Prostate gland (tissue), 2 donors: ENCODE measurements at places on chromosomes 13 and 19. TPM values are rescaled to one million over a fixed set of nuclear protein-coding genes. Genes with fewer than 3 reads are reported as not detected.

DNA sequence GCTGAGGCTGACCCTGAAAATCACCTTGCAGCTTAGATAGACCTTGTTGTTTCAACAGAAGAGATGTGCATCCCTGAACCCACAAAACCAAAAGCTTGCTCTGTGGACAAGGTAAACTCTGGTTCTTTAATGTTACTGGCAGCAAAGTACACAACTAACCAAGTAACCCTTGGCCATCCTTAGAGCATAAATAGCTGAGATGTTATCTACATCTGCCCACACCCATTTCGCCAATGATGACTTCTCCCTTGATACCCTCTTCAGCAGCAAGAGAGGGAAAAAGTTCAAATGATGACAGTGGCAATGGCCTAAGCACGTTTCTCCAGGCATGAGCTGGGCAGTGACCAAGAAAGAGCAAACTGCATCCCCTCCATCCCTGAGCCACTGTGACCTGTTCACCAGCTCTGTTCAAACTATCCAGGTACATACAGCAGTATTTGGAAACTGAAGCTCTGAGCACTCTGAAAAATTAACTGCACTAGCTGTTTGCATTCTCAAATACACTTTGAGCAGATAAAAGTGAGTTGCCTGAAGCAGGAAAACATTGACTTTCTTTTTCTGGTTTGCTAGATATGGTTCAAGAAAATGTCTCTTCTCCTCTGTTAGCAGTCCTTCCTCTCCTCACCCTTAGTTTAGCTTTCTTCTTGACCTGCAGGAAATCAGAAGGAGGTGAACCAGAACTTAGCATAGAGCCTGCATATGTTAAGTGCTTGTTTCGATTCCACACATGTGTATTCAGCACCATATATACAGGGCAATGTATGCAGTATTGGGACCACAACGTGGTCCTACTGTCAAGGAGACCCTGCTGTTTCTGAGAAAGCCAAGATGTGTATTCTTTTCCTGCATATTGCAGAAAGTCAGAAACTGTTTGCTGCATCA is 231.7 kb downstream of the FOXO1 start:
- no peak overlapping the region for H3K27ac ChIP-seq
- H3K27me3 ChIP-seq = no peaks in the 10 kb centered on the region
- no peaks in the 10 kb centered on the region for H3K36me3 ChIP-seq

DNA sequence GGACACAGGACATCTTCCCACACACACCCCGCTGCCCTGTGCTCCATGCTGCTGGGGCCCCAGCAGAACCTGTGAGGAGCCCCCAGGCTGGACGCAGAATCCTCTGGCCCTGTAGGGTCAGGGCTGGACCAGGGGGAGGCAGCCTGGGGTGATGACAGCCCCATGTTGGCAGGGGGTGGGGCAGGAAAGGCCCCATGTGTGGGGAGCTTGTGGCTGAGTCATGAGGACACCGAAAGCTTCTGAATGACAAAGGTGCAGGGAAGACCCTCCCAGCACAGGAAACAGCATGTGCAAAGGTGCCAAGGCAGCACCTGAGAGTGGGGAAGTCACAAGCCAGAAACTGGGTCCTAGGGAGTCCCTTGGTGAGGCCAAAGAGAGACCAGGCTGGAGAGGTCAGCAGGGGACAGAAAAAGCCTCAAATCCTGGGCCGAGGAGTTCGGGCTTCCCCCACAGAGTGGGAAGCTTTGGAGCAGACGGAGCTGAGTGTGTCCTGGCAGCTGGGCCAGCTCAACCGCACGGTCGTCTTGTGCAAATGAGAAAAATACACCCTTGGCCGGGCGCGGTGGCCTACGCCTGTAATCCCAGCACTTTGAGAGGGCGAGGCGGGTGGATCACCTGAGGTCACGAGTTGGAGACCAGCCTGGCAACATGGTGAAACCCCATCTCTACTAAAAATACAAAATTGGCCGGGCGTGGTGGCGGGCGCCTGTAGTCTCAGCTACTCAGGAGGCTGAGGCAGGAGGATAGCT is 17.5 kb downstream of the ATP8B3 start:
- no peak overlapping the region for H3K27ac ChIP-seq
- DNase-seq = no peak
- no peaks in the 10 kb centered on the region for H3K36me3 ChIP-seq
- H3K4me3 ChIP-seq = no peak overlapping the region

GRCh38 chr13:33671560-33671959 is 146.4 kb upstream of the RFC3 start:
- H3K27ac ChIP-seq = no peak overlapping the region
- H3K4me3 ChIP-seq = no peak overlapping the region
- H3K27me3 ChIP-seq = no peaks in the 10 kb centered on the region
- no peak for DNase-seq

DNA sequence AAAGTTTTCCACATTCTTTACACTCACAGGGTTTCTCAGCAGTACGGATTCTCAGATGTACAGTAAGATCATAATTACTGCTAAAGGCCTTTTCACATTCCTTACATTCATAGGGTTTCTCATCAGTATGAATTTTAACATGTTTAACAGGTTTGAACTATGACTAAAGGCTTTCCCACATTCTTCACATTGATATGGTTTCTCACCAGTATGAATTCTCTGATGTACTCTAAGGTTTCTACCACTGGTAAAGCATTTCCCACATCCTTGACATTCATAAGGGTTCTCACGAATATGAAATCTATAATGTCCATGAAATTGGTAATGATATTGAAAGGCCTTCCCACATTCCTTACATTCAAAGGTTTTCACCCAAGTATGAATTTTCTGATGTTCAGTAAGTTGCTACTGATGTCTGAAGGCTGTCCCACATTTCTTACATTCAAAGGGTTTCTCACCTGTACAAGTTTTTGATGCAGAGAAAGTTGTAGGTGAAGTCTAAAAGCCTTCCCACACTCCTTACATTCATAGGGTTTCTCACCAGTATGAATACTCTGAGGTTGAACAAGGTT is 22.0 kb downstream of the ZNF780B start:
- H3K27ac ChIP-seq = no peak overlapping the region
- no peak overlapping the region for H3K4me3 ChIP-seq
- no peaks in the 10 kb centered on the region for H3K36me3 ChIP-seq

- H3K36me3 ChIP-seq = no peaks in the 10 kb centered on the region
- no peaks in the 10 kb centered on the region for H3K4me1 ChIP-seq
- H3K27me3 ChIP-seq = no peaks in the 10 kb centered on the region
- H3K4me3 ChIP-seq = no peak overlapping the region
- no peak for DNase-seq
Measured at GRCh38 chr13:95492044-95492801, 60.3 kb upstream of the CLDN10 start.

DNA sequence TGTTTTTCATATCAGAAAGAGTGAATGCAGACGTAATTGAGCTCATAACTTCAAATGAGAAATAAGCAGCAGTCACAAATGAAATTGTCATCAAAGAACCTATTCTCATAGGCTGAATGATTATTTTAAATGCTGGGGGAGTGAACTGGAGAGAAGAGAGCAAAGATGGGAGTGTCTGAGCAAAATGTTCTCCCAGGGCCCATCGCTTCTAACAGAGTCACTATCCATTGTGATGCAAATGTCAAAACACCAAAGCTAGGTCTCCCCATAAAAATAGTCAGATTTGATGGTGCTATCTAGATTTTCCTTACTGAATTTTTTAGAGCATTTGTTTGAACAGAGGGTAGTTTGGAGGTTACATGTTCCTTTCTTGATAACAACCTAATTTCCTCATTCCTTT is 278.7 kb downstream of the PCDH9 start:
- no peak overlapping the region for H3K4me3 ChIP-seq
- H3K36me3 ChIP-seq = no peaks in the 10 kb centered on the region

GRCh38 chr19:41847351-41848105 is 2.7 kb downstream of the DMRTC2 start:
- no peak for DNase-seq
- H3K27me3 ChIP-seq = no peaks in the 10 kb centered on the region
- no peak overlapping the region for H3K4me3 ChIP-seq
- no peaks in the 10 kb centered on the region for H3K4me1 ChIP-seq
- no peaks in the 10 kb centered on the region for H3K36me3 ChIP-seq

GRCh38 chr19:15962319-15962718 is 13.5 kb downstream of the OR10H4 start:
- no peak overlapping the region for H3K4me3 ChIP-seq
- H3K36me3 ChIP-seq = no peaks in the 10 kb centered on the region
- no peak overlapping the region for H3K27ac ChIP-seq
- H3K4me1 ChIP-seq = no peaks in the 10 kb centered on the region

DNA sequence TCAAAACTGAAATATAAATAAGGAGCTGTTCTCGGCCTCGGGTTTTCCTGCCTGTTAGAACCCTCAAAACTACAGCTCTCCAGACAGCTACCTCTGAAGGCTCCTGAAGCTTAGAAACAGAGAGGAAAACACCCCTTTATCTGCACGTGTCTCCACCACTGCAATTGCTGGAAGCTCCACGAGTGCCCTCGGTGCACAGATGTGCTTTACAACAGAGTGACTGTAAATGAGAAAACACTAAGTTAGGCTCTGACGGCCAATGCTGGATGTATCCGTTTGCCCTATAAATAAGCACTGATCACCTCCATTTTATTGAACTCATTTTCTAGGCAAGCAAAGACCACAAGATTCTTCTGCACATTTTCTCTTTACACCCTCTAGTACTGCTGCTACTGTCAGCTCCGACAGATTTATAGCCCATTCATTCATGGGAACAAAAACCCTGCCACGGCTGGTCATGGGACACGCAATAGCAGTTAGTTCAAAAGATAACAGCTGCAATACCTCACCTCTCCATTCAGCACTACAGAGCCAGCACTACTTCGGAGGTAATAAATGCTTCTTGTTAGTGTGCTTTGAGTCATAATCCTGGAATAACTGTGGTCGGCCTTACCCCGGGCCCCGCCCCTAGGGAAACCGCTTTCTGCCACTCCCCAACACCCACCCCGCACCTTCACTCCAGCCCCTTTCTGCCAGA is 241.1 kb upstream of the ZNF507 start:
- no peaks in the 10 kb centered on the region for H3K27me3 ChIP-seq
- peaks cover 5% of the 10 kb centered on the region for H3K4me1 ChIP-seq
- no peak overlapping the region for H3K4me3 ChIP-seq
- no peaks in the 10 kb centered on the region for H3K36me3 ChIP-seq
- DNase-seq = peak; percentile 50

GARIN5A gene
- 16.8 TPM for total RNA-seq

GALP gene
- not detected for total RNA-seq
